Esophagus muscularis mucosa (tissue), 4 donors: ENCODE measurements at places on chromosomes 3 and 15.

- no peak for DNase-seq
These were observed 128.3 kb upstream of the SEMA6D start for GRCh38 chr15:47588958-47589357.

GRCh38 chr3:32759342-32759741 is 58.5 kb upstream of the TRIM71 start:
- no peak for DNase-seq

DNA sequence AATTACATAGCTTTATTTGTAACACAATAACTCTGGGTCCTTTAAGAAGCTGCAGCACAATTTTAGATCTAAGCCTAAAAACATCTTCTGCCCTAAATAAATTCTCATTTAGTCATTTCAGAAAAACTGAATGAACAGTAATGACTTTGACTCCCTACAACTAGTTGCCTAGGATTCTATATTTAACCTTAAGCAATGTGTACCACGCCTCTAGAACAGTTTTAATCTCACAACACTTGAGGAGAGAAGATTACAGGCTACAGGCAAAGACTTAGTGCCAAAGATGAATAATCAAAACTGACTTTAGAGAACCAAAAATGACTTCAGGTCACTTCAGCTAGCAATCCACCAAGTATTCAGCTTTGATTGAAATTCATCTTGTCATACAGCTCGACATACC is 192.8 kb downstream of the ULK4 start:
- no peak for DNase-seq

GRCh38 chr3:196651819-196652218 is 12.3 kb downstream of the NRROS start:
- DNase-seq: no peak
